ENCODE measurements at places on chromosomes 16 and 17. TPM values are rescaled to one million over a fixed set of nuclear protein-coding genes. Genes with fewer than 3 reads are reported as not detected.

The G6PC1 gene
- total RNA-seq = not detected

DNA sequence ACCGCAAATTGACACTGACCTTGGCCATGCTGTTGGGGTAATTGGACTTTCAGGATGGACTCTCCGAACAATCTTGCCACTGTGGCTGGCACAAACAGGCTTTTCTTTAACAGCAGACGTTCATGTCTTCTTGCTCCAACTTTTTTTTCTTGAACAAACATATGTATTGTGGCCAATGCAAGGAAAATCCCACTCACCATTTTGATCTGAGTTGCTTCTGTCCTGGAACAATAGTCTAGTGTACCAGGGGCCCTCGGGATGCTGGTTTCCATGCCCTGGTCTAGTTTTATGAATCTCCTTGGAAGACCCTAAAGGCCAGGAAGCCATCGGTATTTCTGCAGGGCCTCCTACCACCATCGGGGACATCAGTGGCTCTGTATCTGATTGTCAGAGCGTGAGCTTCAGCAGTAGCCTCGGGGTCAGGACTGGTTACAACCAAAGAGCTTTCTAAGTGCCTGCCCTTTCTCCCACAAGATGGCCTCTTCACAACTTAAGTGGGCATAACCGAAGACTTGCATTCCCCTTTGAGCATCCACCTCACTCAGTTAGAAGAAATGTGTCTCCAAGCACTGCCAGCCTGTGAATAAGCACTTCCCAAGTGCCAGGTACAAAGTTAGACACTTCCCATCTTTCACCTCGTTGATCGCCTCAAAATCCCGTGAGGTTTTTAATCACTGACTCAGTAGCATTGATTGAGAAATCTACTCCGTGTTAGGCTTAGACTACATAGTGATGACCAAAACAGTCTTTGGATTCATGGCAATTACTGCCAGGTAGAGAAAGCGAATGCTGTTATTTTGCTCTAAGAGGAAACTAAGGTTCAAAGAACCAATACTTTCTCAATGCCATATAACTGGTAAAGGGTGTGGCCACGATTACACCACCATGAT lies 87.0 kb upstream of the TBX2 start:
- no peak for DNase-seq

- no peak for DNase-seq
Measured at GRCh38 chr17:3890082-3890877, 2.6 kb downstream of the CAMKK1 start.

- no peak for DNase-seq
Measured at GRCh38 chr16:781346-782010, 6.7 kb downstream of the RPUSD1 start.

GRCh38 chr17:81035521-81036196 lies 708 bp downstream of the BAIAP2 start:
- no peak for DNase-seq

DNA sequence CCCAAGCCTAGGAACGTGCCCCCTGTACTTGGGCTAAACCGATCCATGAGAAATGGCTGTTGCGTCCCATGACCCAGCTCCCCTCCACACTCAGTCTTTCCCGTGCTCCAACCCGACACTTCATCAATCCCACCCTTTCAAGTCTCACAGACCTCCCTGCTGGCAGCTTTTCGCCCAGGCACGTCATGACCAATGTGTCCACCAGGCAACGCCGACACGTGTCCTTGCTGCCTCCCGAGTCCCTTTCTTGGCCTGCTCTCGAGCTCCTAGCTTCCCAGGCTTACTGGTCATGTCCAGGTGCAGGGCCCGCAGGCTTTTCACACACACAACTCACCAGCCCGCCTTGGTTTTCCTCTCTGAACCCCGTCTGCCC lies 12.2 kb downstream of the MNT start:
- DNase-seq = no peak
